C1 segment of cervical spinal cord (tissue), 14 donors: ENCODE measurements at places on chromosomes 5 and 9.

DNA sequence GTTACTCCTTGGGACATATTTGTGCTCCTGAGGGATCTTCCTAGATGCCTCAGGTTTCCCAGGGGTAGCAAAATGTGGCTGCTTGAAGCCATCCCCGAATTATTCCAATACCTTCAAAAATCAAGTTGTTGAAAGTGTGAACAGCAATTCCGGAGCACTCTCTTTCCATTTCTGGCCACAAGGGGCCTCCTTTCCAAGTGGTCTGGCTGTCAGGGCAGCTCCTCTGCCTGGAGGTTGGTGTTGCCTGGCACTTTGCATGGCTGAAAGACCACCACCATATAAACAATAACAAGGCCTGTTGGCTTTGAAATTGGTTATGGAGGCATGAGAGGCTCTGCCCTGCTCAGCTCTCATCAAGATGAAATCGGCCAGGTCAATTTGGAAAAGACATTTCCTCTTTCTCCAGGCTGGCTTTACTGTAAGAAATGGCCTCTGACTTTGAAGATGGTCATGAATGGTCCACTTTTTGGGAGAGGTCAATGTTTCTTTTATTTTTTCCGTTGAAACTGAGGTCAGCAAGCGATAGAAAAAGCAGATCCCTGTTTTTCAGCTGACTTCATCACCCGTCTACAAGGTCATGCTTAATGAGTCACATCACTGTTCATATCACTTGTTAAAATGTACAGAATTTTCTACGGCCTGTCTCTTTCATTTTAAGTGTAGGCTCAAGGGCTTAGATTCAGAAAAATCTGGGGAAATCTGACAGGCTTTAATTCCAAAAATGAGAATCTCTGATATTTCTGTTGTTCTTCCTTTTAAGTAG is 481.1 kb upstream of the ZNF608 start:
- no peak for DNase-seq

- no peak for DNase-seq
Measured at GRCh38 chr9:117709936-117710335, 5.7 kb downstream of the TLR4 start.

DNA sequence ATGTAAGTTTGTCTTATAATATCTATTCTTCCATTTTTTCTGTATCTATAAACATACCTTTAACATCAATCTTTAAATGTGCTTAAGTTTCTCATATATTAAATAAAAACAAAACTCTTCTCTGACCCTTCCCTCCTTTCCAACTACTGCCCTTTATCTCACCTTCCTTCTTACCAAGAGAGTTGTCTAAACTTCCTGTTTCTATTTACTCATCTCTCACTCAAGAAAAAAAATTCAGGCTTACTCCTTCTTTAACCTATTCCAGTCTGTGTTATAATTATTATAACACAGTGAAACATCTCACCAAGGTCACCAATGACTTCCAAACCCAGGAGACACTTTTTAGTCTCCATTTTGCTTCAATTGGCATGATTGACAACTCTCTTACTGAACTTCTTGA is 140.9 kb downstream of the CCDC171 start:
- no peak for DNase-seq

- DNase-seq = no peak
Measured at GRCh38 chr5:77129391-77129990, 42.4 kb upstream of the ZBED3 start.

- DNase-seq = no peak
Measured at GRCh38 chr5:112604732-112605630, 132.7 kb upstream of the APC start.

DNA sequence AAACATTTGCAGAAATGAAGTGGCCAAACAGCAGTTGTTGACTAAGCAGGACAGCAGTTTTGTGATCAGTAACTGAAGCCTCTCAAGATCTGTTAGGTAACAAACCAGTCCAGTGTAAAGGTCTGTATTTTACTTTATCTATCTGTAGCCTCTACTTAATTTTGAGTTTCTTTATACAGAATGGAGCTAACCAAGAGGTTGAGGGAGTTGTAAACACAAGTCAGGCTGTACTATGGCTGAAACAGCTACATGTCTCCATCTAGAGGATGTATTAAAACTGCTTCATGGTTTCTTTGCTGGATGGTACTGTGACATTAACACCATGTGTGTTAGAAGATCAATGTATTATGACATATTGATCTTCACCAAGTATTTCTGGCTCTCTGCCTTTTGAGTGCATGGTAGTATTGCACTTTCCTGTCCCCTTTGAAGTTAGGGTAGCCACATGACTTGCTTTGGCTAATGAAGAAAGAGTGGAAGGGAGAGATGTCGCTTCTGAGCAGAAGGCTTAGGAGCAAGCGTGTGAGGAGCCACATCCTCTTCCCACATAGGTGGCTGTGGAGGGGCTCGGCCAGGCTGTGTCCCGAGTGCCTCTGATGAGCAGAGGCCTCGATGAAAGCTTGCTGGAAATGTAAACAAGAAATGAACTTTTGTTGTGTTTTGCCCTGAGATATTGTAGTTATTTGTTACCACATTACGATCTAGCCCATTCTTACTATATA is 105.6 kb upstream of the PCA3 start:
- no peak for DNase-seq

DNA sequence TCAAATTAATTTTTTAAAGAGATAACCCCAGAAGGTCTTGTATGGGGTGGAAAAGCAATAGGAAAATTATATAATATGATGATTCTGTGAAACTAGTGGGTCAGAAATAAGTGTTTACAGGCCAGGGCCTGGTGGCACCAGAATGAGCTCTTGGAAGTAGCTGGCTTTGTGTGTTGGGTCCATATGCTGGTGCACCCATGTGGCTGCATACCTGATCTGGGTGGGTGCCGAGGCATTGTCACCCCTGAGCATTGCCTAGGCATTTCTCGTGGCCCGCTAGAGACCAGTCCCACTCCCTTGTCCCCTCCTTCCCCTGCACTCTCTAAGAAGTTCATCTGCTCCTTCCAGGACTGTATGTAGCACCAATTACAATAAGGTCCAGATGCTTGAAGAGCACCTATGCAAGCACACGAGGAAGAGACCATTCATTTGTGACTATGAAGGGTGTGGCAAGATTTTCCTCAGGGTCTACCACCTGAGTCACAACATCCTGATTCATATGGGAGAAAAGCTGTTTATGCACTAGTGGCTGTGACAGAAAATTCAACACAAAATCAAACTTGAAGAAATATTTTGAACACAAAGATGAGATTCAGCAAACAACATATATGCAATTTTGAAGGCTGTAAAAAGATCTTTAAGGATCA is 19.8 kb upstream of the IL33 start:
- DNase-seq = no peak

DNA sequence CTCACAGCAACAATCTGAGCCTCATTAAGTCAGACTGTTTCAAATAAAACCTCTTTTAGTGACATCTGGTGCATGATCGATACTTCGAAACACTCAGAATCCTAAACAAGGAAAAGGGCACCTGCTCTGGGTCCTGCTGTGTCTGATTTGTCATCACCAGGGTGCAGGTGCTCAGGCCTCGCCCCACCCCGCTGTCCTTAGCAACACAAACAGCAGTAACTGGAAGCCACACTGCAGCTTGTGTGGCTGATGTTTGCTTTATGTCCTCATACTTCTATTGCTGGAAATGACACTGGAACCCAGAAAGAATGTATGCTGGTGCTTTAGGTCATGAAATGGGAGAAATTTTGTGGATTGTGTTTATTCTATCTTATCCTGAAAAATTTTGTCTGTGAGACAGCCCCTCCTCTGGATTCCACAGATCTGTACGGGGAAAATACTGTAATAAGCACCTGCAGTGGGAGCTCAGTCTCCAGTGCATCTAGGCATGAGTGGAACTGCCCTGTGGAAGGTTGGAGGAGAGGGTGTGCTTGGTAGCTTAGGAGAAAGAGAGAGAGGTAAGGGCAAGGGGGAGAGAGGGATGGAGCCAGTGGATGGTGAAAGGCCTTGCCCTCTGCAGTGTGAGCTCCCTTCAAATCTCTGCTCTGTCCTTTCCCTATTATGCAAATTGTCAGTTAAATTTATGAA is 284.2 kb downstream of the SMARCA2 start:
- DNase-seq = no peak

GRCh38 chr9:79924836-79925235 is 353.1 kb downstream of the TLE4 start:
- no peak for DNase-seq

- no peak for DNase-seq
Measured at GRCh38 chr9:119409552-119409951, 40.3 kb upstream of the BRINP1 start.

DNA sequence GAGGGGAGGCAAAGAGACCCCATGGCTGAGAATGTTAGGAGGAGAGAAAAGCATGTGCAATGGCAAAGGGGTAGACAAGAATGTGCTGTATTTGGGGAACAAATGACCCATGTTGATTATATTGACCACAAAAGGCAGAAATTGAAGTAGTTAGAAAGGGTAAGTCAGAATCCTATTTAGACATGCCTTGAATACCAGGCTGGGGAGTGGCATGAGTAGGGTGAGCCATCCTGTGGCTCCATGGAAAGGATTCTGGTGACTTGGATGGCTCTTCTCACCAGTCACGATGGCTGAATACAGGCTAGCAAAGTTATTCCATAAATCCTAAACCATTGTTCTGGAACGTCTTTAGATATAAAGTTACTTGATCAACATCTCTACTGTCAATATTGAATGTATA is 73.4 kb upstream of the MEF2C start:
- DNase-seq = no peak

DNA sequence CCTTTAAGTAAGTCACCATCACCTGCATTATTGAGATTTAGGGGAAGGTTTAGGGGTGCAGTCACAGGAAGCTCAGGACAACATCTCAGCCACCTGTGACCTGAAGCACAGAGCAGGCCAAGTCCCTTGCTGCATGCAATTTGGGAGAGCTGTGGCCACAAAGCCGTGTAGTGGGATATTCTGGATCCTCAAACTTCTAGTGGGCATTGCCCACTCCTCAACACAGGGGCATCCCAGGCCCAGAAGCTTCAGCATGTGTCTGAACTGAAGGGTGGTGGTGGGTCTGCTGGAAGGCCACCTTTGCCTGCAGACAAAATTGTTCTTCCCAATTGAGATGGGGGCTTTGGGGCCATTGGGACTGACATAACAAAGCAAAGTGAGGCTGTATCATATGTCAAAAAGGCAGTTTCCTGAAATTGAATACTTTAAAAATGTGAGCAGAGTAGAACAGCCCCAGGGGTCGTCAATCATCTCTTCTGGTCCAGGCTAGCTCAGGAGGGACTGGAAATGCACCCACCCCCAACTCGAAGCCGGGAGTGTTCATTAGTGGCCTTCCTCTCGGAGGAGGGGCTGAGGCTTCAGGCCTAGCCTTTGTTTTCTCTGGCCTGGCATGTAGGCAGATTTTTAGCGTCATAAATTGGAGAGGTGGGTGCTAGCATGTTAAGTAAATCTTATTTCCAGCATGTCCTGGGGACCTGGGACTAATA is 2.8 kb upstream of the GADD45G start:
- DNase-seq = no peak

DNA sequence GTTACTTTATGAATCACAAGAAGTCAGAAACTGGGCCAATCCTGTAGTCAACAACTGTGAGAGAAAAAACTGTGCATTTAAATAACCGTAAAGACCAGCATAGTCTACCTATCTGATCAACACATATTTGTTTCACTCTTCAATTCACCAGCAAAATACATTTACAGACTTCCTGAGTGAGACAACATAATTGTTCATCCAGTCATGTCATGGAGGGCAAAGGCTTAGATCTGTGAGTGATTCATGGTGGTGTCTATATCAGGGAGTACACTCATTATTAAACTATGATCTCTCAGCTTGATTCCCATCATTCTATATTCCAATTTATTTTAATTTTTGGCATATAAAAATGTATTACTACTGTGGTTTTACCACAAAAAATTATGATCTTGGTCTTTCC is 694.6 kb downstream of the DNAH5 start:
- DNase-seq = no peak

DNA sequence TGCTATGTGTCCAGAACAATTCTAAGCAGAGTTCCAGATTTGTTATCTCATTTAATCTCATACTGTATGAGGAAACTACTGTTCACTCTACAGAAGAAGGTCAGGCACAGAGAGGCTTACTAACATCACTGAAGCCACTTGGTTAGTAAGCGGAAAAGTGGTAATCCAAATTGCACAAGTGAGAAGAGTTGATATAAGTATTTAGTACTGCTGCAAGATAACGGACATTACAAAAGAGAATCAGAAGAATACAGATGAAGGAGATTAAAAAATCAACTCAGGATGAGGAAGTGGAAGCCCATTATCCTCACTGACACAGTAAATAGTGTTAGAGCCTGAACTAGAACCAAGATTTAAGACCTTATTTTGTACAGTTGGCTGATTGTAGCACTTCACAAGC is 22.3 kb upstream of the TLR4 start:
- DNase-seq = no peak

DNA sequence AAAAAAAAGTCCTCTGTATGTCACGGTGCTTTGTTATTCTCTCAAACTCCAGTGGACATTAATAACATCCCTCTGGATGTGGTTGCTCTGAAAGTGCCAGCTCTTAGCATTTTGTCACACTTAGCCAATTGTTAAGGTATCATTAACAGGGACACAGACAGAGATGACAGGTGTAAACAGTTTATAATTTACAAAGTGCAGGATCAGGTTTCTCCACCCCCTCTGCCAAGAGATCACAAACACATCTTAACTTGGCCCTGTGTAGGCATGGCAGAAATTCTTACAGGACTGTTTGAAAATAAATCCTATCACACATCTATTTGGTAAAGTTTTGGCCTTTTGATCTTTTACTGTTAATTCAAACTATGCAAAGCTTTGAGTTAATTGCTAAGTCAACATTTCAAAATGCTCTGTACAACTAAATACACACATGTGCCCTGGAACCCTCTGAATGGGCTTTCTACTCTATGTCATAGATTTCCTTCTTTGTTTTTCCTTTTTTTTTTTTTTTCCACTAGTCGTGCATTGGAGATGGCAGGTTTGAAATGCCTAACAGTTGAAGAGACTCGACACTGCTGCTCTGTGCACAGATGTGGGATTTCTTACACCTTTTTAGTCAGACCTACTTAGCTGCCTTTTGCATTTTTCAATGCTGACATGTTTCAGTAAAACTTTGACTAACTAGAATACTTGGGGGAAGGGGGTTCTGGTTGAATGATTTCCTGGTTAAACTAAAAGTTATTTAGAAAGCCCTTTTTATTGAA is 41.7 kb downstream of the SEMA6A start:
- no peak for DNase-seq

DNA sequence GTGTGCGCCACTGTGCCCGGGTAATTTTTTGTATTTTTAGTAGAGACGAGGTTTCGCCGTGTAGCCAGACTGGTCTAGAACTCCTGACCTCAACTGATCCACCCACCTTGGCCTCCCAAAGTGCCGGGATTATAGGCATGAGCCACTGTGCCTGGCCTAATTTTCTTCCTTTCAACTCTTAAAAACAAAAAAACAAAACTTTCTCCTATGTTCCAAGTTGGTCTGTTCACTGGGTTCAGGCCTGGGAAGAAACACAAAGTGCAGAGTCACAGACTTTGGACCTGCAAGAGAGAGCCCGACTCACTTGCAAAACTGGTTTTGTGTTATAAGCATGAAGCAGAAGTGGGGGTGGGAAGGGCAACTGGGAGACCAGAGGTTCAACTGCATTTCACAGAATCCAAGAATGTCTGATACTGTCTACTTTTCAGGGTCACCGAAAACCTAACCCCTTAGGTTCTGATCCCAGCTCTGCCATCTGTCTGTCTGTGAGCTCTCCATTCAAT is 5.2 kb upstream of the HDHD3 start:
- no peak for DNase-seq
